ENCODE measurements at places on chromosomes 13 and 19.

DNA sequence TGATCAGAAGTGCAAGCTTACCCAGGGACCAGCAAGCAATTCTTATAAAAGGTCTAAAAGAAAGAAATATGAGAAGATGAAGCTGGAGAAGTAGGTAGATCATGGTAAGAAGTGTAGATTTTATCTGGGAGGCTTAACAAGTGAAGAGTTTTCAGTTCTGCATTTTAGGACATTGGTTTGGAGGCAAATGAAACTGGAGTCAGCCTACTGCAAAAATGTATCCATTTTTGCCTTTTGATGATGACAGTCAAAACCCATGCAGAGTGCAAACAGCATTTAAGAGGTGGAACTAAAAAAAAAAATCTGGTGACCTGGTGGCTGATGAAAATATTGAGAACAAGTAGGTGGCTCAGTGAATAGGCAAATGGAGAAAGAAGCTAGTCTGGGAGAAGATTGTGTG is 216.9 kb downstream of the DNAJC15 start:
- no peak for DNase-seq

GRCh38 chr13:98221234-98221633 is 44.2 kb upstream of the RNF113B start:
- no peak for DNase-seq

DNA sequence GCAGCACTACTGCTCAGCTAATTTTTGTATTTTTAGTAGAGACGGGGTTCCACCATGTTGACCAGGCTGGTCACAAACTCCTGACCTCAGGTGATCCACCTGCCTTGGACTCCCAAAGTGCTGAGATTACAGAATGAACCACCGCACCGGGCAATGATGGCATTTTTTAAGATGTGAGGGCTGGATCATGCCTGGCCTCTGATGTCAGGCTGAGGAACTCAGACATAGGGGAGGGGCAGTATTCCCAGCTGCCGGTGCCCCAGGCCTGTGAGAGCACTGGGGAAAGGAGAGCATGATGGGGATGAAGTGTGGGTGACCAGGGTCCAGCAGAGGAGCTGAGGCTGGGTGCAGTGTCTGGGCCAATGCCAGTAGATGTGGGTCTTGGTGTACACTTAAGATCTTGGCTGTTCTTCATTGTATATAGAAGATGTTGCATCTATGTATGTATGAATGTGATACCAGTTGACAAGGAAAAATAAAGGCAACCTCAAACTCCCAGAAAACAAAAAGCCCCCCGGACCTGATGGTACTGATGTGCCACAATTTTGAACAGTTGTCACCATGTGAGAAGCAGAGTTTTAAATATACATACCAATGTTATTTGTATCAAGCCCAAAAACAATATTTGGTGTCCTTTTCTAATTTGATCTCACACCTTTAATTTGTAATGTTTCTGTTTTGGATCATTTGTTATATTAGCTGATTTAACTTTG is 3.4 kb upstream of the PLVAP start:
- DNase-seq = no peak

DNA sequence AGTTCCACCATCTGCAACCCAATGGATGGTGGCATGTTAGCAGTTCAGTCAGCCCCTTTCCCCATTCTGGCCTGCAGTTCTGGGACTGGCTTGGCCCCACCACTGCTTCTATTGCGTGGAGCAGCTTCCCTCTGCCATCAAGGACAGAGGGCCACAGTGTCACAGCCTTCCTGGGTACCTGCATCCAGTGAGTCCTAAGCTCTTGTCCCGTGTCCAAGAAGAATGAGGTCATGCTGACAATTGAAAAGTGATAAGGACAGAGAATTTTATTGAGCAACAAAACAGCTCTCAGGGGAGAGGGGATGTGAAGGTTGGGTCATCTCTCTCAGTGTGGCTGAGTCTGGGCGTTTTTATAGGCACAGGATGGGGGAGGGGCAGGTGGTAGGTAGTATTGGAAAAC is 33.5 kb upstream of the SIN3B start:
- no peak for DNase-seq

DNA sequence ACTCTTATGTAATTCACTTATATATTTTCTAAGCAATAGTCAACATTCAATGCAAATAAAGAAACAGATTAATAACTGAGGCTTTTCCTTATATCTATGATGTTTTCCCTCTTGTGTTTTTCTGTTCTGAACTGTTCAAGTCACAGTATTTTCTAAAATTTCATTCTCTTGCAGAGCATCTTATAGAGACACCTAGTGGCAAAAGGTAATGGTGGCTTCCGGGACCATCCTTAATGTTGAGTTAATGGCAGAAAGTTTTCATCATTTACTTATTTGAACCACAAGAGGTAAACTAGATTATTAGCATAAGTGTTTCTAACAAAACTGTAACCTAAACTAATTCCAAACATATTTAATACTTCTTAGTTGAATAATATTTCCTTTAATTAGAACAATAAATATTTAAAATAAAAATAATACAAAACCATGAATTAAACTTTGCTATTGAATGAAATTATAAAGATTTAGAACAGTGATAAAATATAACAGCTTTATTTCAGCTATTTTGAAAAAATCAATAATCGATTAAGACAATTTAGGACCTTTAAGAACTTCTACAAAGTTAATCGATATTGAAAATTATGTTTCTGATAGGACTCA is 1.7 kb upstream of the SLITRK5 start:
- no peak for DNase-seq

DNA sequence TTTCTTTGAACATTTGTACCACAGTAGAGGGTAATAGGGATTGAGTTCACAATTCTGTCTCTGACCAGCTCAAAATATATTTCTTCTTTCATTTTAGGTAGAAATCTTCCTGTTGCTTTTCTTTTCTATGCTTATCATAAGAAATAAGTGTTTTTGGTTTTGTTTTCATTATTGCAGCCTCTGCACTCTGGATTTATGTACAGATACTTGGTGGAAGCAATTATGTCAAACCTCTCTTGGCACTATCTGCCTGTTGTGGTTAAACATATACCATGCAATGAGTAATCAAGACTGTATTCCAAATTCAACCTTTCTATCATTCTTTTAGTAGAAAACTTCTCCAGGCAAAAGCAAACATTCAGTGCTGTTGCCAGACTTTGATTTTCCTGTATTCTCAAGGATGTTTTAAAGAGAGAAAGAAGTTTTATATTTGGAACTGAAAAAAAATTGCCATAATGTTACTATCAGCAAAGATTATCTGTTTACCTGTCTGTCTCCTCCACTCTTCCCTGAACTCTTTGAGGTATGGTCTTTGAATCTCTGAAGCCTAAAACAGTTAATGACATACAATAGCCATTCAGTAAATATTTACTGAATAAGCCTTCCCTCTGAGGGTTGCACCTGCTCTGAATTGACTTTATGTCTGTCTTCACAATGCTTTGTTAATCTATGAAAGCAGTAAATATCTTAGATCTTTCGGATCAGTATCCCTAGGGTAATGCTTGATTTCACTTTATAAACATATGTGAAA is 612.5 kb upstream of the PRR20A start:
- DNase-seq = no peak

GRCh38 chr13:44879452-44880058 is 109.7 kb downstream of the NUFIP1 start:
- DNase-seq = no peak

GRCh38 chr13:107271227-107271626 is 703.3 kb upstream of the ARGLU1 start:
- DNase-seq = no peak

- DNase-seq = no peak
These were observed 44.7 kb downstream of the HTR2A start for GRCh38 chr13:46852168-46852567.

- DNase-seq = peak; percentile 38
These were observed 14.0 kb downstream of the ELL start for GRCh38 chr19:18507727-18508440.

DNA sequence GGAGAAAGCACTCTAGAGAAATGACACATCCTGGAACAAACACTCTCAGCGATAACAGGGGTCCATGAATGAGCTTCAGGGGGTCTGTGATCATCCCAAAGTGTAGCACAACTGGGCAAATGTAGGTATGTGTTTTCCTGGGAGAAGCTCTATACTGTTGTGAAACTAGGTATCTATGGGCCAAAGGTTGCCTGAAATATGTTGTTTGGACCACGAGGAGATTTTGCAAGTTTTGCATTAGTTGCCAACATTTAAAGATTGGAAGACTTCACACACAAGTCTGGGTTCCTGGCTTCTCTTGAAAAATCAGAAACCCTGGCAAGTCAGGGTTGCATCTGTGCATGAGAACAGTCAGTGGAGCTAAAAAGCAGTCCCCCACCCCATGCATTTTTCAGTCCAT is 26.7 kb upstream of the POU2F2 start:
- no peak for DNase-seq

- DNase-seq = no peak
These were observed 23.6 kb upstream of the ASPDH start for GRCh38 chr19:50537306-50537685.

DNA sequence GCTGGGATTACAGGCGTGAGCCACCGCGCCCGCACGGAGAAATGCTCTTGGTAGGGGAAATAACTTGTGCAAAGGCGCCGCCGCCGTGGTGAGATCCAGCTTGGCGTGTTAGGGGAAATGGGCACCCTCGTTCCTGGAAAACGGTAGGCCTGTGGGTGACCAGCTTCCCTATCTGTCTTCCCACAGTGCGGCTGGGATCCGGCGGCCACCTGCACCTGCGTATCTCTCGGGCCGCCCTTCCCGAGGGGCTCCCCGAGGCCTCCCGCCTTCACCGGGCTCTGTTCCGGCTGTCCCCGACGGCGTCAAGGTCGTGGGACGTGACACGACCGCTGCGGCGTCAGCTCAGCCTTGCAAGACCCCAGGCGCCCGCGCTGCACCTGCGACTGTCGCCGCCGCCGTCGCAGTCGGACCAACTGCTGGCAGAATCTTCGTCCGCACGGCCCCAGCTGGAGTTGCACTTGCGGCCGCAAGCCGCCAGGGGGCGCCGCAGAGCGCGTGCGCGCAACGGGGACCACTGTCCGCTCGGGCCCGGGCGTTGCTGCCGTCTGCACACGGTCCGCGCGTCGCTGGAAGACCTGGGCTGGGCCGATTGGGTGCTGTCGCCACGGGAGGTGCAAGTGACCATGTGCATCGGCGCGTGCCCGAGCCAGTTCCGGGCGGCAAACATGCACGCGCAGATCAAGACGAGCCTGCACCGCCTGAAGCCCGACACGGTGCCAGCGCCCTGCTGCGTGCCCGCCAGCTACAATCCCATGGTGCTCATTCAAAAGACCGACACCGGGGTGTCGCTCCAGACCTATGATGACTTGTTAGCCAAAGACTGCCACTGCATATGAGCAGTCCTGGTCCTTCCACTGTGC is 2.4 kb downstream of the GDF15 start:
- DNase-seq = peak; percentile 39

GRCh38 chr19:5612891-5613865 is 9.4 kb downstream of the SAFB2 start:
- DNase-seq = no peak

GRCh38 chr19:14183741-14184350 is 22.1 kb downstream of the ADGRL1 start:
- DNase-seq = peak; percentile 41

DNA sequence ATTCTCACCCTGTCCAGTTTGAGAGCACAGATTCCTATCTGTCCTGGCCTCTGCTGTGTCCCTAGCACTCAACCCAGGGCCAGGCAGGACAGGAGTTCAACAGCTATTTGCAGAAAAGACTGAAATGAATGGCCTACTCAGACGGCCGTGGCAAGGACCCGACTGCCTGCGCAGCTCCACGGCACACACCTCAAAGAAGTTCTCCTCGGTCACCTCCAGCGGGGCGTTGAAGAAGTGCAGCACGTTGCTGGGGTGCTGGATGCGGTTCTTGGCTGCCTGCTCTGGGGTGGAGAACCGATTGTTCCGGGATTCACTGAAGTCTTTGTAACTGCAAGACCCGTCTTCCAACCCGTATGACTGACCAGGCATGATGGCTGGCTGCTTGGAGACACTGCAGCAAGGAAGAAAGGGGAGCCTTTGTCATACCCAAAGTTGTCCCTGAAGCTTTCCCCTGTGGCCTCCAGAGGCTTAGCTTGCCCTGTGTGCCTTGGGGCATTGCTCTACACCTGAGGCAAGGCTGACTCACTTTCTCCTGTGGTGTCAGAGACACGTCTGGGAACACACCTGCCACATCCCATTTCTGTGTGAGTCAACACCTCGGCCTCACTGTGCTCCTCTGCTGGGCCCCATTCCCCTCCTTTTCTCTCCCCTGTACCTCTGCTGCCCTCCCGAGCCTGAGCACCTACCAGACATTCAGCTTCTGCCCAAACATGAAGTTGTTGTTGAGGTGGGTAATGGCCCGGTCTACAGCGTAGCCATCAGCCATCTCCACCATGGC is 6.8 kb upstream of the ECH1 start:
- no peak for DNase-seq

- no peak for DNase-seq
These were observed 58.7 kb upstream of the KLF5 start for GRCh38 chr13:73000027-73000674.

GRCh38 chr19:42189133-42189532 is 28.3 kb downstream of the DEDD2 start:
- DNase-seq = no peak

GRCh38 chr19:30028118-30028991 is 86.3 kb downstream of the URI1 start:
- no peak for DNase-seq

DNA sequence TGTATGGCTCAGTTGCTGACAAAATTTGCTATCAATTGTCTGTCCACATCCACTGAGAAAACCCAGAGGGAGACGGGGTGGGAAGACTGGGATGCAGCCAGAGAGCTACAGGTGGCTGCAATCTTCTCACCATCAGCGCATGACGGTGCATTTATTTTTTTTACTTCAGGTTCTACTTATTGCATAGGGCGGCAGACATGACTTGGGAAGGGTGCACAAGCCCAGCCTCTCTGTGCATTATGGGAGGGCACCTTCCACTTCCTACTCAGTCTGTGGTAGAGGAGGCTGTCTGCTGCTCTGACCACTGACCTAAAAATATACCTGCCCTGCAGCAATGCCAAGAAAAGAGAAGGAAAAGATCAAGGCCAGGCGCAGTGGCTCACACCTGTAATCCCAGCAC is 73.1 kb downstream of the ABCC4 start:
- no peak for DNase-seq

DNA sequence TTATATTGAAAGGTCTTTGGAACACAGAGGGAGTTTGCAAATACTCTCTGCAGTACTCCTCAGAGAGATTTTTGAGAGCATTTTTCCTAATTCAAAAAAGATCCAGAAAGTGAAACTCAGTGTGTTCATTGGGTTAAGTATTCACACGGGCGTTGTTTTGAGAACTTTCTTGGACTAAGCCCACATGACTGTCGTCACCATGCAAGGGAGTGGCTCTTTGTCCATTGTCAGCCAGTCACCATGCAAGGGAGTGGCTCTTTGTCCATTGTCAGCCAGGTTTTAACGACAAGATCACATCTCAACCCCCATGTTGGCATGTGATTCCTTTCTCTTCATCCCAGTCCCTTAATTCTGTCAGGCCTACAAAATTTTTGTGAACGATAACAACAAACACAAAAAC is 81.2 kb upstream of the STK24 start:
- no peak for DNase-seq

DNA sequence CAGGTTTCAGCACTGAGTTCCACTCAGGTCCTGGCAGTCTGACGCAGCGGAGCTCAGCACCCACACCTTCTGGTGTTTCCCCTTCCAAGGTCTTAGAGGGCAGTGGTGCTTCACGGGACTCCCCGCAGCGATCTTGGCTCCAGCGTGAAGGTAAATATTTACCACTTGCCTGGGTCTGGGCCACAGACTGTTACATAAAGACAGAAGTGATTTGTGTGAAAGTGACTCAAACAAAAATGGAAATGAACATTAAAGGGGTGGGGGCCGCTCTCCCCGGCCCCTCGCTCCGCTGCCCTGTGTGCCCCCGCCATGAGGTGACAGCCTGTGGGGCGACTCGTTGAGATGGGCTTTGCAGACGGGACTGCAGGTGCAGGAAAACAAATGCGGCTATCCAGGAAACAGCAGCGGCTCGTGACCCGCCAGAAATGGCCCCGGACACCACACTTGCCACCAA is 55.0 kb downstream of the GGACT start:
- peak; percentile 45 for DNase-seq
